KG1 (cell line): ENCODE measurements at places on chromosomes 16 and 17.

DNA sequence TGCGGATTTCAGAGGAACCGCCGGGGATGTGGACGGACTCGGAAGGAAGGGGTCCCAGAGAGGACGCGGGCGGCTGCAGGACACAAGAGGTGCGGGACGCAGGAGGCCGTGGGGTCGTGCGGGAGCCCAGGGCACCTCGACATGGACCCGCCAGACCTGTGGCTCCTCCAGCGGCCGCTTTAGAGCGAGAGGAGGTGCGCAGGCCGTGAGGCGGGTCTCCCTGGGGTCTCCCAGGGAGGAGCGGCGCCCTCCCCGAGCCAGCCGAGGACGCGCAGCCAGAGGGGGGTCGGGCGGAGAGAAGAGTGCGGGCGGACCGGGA, 6.8 kb upstream of the FLYWCH1 start:
- DNase-seq = peak; percentile 53

GRCh38 chr17:34974794-34975785, 5.2 kb upstream of the LIG3 start:
- no peak for DNase-seq

GRCh38 chr17:18027280-18027679, 11.7 kb downstream of the ATPAF2 start:
- no peak for DNase-seq

GRCh38 chr17:47076171-47076570, 97.1 kb upstream of the RPRML start:
- DNase-seq = no peak

- no peak for DNase-seq
These were observed 21.5 kb downstream of the GPR179 start for GRCh38 chr17:38322156-38322779.

DNA sequence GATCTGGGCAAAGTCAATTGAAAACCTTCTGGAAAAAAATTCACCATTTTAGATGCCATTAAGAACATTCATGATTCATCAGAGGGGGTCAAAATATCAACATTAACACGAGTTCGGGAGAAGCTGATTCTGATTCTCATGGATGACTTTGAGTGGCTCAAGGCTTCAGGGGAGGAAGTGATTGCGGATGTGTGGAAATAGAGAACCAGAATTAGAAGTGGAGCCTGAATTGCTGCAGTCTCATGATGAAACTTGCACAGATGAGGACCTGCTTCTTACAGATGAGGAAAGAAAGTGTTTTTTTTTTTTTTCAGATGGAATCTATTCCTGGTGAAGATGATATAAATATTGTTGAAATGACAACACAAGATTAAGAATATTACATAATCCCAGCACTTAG, 12.9 kb downstream of the ITGAX start:
- no peak for DNase-seq

- DNase-seq = no peak
These were observed 2.5 kb downstream of the SEC14L1 start for GRCh38 chr17:77143306-77143705.

DNA sequence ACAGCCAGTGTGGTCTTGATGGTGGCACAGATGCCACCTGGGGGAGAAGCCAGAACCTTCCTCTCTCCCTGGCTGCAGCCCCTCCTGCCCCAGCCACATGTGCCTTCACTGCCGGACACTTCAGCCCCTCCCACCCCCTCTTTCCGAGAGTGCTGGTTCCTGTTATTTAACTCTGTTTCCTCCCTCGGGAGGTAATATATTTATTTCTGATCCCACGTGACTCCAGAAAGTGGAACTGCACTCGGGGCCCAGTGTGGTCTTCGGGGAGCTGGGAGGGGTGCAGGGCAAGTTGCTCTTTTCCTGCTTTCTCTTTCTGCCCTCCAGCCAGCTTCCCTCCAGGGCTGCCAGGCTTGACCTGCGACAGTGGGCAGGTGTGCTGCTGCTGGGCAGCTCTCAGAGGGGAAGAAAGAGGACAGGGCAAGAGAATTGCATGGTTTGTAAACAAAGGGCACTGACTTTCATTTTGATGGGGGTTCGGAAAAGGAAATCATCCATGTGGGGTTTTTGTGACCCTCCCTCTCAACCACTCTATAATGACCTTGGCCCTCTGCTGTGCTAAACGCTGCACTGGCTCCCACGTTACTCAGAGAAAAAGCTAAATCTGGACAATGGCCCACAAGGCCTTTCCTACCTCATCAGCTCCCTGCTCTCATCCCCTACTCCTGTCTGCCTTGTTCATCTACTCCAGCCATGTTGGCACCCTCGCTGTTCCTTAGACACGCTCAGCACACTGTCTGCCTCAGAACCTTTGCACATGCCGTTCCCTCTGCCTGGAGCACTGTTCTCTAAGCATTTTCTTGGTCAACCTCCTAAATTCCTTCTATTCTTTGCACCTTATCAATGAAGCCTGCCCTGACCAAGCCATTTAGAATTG, 8.2 kb upstream of the CIITA start:
- peak; percentile 77 for DNase-seq

DNA sequence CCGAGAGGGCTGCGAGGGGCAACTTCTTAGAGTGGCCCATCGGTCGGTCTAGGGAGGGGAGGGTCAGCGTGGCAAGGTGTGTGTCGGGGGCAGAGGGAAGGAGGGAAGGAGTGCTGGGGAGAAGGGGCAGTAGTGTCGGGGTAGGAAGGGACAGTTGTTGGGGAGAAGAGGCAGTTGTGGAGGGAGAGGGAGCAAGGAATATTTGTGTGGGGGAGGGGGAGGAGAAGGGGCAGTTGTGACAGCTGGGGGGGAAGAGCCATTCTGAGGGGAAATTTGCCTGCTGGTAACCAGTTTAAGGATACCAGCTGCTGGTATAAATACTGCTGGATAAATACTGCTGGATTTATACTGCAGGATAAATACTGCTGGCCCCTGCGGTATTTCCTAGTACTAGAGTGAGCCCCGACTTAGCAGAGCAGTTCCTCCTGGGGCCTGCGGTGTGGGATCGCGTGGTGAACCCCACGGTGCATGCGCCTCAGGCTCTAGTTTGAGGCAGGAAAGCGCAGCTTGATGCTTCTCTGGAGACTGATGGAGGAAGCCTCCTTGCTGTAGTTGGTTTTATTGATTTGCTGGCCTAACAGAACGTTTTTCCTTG, 309 bp downstream of the DNAH2 start:
- DNase-seq = no peak

DNA sequence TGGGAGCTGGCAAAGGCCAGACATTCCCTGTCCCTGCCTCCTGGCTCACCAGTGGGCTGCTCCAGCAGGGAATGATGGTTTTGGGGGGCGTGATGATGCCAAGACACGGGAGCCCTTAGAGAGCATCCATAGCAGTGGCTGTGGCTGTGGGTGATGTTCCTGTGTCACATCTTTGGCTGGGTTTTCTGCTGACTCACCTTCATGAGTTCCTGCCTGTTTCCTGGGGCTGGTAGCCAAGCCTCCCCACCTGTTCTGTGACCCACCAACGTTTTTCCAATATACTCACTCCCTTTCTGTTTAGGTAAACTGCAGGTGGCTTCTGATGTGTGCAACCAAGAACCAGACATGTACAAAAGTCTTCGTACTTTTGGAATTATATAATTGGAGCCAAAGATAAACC, 16.5 kb upstream of the NF1 start:
- no peak for DNase-seq

- DNase-seq = no peak
These were observed 26.1 kb downstream of the PIEZO1 start for GRCh38 chr16:88758944-88759244.

- peak; percentile 72 for DNase-seq
These were observed at the start of gene SYNGR2 for GRCh38 chr17:78168242-78168902. Gene SYNGR2, plus strand, starts transcription at chr17:78168581. Its CDS starts 36 bp downstream, at chr17:78168617.

- DNase-seq = no peak
These were observed 4.3 kb downstream of the SPPL2C start for GRCh38 chr17:45848868-45849535.

DNA sequence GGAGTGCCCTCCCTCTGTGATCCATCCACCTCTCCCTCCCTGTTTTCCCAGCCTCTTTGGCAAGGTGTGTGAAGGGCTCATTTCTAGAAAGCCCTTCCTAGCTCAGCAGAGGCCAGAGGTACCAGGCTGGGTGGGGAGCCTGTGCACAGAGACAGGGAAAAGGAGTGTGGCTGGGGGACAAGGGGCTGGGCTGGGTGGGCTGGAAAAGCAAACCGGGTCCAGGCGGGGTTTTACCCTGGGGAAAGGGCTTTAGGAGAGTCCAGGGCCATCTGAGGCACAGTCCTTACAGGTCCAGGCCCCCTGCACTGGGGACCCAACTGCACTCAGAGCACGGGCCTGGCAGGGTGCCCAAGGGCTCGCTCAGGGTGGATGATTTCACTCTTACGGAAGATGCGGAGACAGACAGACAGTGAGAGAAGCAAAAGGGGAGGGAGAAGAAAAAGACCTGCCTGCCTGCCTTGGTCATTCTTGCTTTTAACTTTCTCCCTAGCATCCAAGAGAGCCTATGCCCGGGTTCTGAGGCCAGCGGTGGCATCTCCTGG, 7.0 kb downstream of the CRHR1 start:
- DNase-seq = no peak

DNA sequence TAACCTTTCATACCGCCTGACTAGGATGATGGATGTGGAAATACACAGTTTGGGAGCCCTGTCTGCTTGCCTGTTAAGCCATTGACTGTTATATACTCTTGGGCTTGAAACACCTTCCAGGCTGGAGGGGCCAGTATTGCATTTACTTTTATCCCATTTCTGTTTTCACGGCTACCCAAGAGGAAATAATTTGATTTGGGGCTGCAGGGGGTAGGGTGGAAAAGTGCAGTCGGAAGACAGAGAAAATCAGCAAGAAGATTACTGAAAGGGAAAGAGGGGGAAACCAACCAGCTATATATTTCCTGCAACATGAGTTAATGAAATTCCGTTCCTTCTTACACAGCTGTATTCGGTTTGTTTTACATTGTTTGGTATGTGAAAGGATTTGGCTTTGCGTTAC, 202.5 kb downstream of the CDH13 start:
- no peak for DNase-seq

DNA sequence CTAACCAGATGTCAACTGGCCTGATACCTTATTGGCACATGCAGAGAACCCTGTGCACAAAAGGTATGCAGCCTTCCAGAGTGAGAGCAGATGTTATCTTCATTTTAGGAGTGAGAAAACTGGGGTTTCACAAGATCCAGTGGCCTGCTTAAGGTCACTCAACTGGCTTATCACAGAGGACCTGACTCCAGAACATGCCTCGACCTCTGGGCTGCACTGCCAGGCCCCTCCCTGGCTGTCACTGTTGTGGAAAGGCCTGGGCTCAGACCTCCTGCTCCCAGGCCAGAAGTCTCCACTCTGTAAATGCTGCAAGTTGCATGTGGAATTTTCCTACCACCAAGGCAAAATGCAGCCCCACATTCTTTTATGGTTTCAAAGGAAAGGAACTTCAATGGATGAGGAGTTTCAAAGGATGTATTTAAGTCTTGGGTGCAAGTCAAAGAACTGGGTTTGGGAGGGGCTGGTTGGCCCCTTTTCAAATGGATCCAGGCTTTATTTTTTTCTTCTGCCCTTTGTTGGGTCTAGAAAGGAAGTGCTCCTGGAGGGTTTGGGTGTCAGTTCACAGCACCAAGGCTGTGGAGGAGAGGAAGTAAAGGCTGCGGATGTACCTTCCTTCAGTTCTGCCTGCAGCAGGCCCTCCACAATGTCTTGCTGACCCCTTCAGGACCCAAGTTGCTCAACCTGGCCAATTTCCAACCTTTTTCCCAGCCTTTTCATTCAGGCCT, 30.4 kb upstream of the SMPD3 start:
- no peak for DNase-seq

DNA sequence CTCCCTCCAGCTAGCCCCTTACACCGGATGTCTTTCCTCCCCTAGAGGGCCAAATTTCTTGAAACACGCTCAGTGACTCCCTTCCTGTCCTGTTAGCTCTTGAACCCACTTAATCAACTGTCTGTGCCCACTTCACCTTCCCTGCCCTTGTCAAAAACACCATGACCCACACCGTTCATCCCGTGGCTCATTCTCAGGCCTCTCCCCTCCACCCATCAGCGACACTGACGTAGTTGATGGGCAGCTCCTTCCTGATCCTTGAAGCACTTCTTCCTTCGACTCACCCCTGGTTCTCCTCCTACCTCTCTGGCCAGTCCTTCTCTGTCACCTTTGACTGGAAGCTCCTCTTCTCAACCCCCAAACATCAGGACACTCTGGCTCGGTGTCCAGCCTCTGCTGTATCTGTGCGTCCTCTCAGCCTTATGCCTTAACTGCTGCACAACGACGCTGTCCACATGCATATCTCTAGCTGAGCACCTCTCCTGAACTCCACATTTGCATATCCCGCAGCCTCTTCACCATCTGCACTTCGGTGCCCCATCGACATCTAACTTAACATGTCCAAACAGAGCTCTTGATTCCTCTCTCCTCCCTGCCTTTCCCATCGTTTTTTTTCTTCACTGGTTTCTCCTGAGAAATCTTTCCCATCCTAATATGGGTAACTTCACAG, 39.3 kb upstream of the CCDC182 start:
- DNase-seq = no peak

- DNase-seq = no peak
These were observed 6.6 kb downstream of the PNMT start for GRCh38 chr17:39674702-39675389.

DNA sequence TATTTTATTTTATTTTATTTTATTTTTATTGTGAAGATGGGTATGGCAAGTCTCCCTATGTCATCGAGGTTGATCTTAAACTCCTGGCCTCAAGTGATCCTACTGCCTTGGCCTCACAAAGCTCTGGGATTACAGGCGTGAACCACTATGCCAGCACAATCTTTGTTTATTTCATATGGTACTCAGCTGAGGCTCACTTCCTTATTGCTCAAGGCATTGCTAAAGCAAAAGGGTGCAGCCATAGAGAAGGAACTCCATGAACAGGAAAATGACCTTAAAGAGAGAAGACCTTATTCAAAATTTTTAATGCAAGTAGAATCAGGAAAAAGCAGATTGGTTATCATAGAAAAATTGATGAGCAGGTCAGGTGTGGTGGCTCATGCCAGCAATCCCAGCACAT, 110.6 kb upstream of the RBBP6 start:
- no peak for DNase-seq

DNA sequence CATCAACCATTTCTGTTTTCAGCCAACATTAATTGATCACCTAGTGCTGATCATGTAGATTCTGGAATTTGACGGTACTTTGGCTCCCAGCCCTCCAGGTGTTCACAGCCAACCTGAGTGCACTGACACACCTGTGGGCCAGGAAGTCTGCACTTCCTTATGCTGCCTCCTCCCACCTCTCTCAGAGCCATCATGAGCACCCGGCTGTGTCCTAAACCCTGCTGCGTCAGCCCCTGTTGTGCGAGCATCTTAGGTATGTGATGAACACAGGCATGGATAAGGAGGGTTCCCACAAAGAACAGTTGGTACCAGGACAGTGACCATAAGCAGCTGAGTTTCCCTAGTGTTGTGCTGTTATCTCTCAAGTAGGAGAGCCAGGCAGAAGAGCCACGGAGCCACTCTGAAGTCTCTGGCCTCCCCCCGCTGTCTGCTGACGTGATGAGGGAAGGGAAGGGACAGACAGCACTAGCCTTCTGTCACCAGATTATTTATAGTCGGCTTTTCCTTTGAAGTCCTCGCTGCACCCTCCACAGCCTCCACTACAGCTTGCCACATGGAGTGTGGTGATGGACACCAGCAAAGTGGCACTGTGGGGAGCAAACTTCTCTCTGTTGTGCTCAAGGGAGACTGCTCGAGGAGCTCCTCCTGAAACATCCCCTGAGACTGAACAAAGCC, 162.8 kb upstream of the ANKFN1 start:
- no peak for DNase-seq
